Amniotic stem cell (primary cell): ENCODE measurements at places on chromosomes 6 and 20.

- DNase-seq, result no peak
Observed at GRCh38 chr6:52790861-52791260, 12.8 kb downstream of the GSTA1 start.

GRCh38 chr6:108133594-108134179 is 32.1 kb upstream of the NR2E1 start:
- DNase-seq, result peak; percentile 45

DNA sequence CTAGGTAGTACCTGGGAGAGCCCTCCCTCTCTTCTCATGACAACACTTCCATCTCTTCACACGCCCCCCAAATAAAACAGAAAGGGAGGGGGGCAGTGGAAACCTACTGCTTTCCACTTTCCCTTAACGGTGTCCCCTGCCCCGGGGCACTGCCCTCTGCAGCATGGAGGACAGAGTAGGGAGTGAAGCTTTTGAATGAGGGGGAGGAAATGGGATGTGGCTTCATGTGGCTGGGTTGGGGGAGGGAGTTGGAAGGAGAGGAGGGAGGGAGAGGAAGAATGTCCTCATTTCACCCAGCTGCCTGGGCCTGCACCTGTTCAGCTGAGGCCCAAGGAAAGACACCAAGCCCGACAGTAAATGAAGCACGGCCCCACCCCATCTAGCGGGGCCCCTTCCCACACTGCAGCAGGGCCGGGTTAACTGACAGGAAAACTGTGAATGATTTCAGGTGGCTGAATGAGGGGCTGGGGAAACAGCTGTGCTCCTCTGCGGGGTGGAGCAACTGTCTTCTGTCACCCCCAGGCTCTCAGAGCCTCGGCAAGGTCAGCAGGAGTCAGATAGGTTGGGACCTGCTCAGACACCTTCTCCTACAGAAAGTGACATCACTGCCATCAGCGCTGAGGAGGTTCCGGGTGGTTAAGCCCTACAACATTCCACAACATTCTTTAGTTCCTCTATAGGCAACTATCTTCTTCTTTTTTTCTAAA is 40.0 kb upstream of the TAF8 start:
- DNase-seq, result no peak

DNA sequence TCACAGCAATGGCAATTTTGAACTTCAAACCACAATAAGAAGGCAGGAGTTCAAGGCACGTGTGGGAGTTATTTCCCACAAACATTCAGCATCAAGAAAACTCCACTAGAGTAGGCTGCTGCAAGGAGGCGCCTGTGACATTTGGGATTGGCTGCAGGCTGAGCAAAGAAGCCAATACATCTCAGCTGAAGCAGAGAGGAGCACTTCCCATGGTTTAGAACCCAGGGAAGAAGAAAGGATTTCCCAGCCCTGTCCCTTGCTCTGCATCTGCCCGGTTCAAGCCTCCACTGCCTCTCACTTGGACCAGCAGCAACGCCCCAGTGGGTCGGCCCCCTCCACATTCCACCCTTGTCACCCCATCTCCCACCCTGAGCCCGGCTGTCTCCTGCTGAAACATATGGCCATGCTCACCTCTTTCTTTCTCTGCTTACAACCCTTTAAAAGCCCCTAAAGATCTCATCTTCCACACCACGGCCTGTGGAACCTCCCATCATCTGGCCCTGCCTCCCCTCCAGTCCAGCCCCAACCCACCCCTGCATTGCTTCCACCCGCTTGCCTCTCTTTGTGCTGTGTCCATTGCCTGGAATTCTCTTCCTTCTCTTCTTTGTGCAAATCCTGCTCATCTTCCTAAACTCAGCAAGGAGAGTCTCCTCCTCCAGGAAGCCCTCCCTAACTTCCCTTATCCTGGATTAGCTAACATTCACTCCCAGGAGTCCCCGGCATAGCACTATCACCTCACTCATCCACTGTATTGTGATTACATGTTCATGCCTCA is 128.3 kb downstream of the ANKRD60 start:
- DNase-seq, result no peak

DNA sequence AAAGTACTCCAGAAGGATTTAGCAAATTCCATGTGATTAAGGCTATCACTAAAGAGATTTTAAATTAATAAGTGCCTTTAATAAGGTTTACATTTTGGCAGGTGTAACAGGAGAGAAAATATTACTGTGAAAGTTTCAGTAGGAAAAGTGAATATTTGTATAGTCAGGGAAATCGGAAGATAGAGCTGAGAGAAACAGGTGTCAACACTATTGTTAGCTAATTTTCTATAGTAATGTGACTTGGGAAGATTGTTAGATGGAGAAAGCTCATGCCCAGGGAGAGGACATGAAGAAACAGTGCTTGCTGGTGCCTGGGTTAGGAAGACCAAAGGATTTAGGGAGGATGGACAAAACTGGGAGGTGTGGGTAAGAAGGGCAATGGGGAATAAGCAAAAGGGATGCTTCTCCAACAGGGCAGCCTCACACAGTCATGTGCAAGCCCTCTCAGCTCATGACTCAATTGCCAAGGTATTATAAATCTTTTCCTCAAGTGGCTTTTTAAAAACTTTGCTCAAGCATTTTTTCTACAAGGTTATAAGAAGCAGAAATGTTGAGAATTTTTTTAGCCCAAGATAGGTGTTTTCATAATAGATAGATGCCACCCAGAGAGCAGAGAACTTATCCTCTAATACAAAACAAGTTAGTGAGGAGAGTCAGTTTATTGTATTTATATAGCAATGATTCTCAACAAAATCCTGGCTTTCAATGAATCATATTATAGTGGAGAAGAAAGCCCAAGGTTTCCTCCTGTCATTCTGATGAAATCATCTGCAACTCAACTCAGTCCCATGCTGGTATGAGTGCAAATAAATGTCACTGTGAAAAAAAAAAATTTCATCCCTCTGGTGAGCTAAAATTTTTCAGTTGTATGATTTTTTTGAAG is 325.2 kb upstream of the NT5E start:
- no peak for DNase-seq

DNA sequence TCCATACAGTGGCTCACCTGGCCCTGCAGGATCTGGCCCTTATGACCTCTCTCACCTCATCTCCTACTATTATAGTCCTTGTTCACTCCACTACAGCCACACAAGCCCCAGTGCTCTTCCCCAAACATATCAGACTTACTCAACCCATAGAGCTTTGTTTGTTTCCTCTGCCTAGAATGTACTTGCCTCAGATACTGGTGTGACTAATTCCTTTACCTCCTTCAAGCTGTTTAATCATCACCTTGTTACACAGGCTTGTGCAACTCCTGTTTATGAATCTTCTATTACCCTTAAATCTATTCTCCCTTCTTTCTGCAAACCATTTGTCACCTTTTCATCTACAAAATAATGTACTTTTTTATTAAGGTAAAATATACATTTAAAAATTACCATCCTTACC is 3.2 kb downstream of the DEFB125 start:
- no peak for DNase-seq

- DNase-seq, result no peak
Observed at GRCh38 chr20:33188421-33188820, 20.5 kb downstream of the BPIFA2 start.

- DNase-seq, result no peak
Observed at GRCh38 chr6:73455865-73456629, 4.0 kb upstream of the CGAS start.

DNA sequence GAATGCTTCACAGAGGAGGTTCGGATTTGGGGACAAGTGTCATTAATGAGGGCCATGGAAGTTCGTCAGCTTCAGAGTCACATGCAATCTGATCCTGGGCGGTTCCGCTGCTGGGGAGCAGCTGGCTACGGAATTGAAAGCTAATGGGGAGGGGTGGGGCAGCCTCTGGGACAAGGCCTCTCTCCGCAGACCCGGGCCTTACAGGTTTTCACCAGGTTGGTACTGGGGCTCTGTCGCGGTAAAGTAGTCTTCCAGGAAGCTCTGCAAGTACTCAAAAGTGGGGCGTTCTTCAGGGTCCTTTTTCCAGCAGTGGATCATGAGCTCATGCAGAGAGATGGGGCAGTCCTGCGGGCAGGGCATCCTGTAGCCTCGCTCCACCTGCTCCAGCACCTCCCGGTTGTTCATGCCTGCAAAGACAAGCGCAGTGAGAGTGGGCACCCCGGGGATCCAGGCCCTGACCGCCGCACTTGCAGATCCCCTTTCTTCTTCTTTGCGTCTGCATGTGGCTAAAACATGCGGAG is 55.9 kb upstream of the TRAF3IP2 start:
- no peak for DNase-seq

- no peak for DNase-seq
Observed at GRCh38 chr6:143745166-143746133, 67.7 kb downstream of the PHACTR2 start.

GRCh38 chr20:48191200-48191599 is 405.9 kb upstream of the SULF2 start:
- DNase-seq, result no peak

DNA sequence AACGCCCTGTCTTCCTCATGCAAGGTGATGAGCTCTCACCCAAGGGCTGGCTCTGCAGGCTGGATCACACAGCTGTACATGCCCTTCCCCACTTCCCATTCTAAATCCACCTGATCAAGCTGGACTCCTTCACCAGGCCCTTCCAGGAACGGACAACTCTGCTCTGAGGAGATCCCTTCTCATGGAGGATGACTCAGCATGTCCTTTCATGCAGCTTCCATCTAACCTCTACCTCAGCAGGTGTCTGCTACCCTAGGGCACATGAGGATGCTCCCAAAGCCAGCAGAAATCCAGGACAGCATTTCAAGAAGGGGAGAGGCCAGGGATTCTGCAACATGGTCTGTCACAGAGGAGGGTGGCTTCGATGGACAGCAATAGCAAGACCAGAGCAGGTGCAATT is 61.2 kb downstream of the PCSK2 start:
- no peak for DNase-seq

DNA sequence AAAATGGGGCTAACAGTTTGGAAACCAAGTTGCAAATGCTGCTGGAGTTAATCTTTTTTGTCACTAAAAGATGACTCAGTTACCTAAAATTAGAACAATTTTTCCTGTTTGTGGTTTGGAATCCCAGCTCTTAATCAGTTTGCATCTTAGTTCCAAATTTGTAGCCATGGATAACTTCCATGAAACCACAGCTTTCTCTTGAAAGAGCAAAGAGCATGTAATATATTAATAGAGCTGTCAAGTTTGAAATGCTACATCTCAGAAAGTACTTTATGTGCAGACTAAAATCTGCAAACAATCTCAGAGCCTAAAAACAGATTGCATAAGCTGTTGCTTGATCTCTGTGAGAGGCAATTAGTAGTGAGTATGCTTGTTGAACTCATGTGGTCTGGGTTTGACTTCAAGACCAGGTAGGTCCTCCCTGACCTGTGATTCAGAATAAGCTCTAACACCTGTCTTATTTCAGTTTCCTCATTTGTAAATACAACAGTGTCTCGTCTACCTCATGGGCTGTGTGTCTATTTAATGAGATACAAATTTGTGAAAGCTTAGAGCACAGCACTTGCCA is 23.5 kb downstream of the DHX35 start:
- no peak for DNase-seq

GRCh38 chr20:35305682-35306556 is 13.7 kb upstream of the FAM83C start:
- DNase-seq, result peak; percentile 99

DNA sequence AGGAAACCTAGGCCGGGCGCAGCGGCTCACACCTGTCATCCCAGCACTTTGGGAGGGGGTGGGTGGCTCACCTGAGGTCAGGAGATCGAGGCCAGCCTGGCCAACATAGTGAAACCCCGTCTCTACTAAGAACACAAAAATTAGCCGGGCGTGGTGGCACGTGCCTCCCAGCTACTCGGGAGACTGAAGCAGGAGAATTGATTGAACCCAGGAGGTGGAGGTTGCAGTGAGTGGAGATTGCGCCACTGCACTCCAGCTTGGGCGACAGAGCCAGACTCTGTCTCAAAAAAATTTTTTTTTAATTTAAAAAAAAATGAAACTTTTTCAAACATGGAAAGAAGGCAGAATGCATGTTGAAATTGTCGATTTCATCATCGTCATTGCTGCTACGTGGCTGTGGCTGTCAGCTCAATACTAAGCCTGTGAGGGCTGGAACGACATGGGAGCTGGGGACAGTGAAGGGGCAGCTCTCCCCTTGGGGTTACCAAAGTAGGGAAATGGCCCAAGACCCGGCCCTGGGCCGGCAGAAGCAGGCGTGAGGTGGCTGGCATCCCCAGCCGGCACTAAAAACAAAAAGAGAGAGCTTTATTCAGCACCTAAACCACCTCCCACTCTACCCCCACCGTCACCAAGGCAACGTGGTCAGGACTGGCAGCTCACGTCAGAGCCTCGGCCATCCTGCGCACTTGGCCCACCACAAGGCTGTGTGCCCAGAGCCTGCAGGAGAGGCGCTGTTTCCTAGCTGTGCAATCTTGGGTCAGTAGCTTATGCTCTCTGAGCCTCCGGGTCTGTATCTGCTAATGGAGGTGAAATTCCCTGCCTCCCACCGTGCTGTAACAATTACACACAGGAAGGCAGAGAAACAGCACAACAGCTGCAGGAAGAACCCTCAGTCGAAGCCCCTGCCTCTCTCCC is 30.8 kb downstream of the AGPAT4 start:
- DNase-seq, result no peak

DNA sequence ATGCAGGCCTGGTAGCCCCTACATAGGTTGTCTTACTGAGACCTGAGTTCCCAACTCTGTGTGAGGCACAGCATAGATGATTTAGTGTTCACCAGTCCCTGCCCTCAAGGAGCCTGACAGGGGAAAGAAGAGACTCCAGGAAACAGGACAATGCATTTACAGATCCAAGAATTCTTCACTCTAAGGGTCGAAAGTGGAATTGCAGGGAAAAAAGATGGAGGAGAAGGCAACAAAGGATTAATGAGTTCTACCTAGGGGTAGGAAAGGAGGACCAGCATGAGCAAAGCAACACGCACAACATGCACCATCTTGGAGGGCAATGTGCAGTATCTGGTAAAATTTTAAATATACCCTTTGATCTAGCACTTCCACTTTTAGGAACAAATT is 5.9 kb downstream of the SPAG4 start:
- no peak for DNase-seq

- peak; percentile 7 for DNase-seq
Observed at GRCh38 chr20:23048283-23049200, 930 bp downstream of the THBD start.

DNA sequence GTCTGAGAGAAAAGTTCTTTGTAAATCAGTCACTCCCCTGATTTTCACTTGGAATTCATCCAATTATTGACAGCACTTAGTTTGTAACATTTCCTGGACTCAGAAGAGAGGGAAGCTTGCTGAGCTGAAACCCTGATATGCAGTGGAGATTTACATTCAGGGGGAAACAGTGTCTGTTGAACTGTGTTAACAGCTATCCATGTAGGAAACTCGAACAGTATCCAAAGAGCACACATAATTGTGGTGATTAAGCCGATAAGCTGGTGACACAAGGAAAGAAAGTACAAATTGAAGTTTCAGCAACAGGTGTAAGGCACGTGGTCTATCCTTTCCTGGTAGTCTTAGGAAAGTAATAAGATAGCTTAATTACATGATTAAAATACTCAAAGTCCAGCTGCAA is 78.1 kb upstream of the FLRT3 start:
- DNase-seq, result no peak

- no peak for DNase-seq
Observed at GRCh38 chr6:36118550-36119107, 11.7 kb upstream of the MAPK13 start.
